HL-60 (cell line): ENCODE measurements at places on chromosomes 7 and 10.

DNA sequence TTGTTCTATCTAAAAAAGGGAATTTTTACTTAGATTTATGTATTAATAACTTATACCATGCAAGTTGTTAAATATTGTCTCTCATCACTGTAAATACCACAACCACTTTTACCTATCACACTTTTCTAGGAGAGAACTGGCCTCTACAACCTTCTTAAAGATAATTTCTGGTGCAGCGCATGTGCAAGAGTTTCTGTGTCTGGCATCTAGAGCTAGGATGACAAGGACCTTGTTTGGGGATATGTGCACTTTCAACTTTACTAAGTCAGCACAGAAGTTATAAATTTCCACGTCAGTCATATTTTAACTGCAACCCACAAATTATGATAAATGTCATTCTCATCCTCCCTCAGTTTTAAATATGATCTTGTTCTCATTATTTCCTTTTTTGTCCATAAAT lies 156.9 kb upstream of the ADCY1 start:
- no peak for DNase-seq

- no peak for DNase-seq
Observed at GRCh38 chr10:70306886-70307520, 23.2 kb upstream of the NPFFR1 start.

GRCh38 chr7:158444501-158445420 lies 142.9 kb downstream of the PTPRN2 start:
- DNase-seq: no peak

DNA sequence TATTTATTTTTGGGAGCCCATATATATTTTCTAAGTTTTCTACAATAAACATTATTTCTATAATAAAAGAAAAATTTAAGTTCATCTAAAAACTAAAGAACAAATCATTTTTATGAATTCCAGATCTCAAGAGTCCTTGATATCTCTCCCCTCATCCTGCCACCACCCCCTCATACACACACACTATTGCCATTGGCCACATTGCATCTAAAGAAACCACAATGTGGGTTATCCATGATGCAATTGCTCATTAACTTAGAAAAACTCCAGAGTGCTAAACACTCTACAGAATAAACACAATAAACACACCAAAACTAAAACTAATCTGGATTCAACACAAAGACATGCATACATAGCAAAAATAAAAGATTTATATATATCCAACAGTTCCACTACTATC lies 37.8 kb downstream of the FAM13C start:
- no peak for DNase-seq

DNA sequence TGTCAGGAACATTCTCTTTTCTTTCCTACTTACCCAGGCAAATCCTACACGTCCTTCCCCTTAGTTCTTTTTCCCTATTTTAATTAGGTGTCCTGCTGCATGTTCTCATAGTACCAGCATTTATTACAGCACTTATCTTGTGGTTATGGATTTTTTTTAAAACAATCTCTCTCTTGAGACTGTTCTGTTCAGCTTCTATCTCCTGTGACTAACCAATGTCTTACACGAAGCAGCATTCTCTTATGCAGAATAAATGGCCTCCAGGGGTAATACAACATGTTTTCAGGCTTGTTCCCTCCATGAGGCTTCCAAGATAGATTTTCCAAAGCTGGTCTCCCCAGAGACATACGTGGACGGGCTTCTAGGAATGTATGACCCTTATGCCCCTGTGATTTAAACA lies 1096.1 kb upstream of the CELF2 start:
- DNase-seq: no peak

DNA sequence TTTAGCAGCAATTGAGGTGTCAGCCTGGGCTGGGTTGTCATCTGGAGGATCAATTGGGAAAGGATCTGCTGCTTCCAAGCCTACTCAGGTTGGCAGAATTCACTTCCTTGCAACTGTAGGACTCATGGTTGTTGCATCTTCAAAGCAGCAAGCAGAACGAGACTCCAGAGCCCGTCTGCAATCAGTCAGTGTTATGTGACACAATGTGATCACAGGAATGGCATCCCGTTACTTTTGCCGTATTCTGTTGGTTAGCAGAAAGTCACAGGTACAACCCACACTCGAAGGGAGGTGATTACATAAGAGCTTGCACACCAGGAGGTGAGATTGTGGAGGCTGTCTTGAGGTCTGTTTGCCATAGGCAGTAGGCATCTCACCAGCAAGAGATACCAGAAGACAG lies 15.4 kb upstream of the LYZL1 start:
- DNase-seq: no peak

GRCh38 chr10:110076559-110077318 lies 69.0 kb downstream of the ADD3 start:
- peak; percentile 99 for DNase-seq

- DNase-seq: no peak
Observed at GRCh38 chr7:126972571-126972970, 280.2 kb downstream of the GRM8 start.

- no peak for DNase-seq
Observed at GRCh38 chr10:71679425-71679824, 40.2 kb downstream of the C10orf105 start.

DNA sequence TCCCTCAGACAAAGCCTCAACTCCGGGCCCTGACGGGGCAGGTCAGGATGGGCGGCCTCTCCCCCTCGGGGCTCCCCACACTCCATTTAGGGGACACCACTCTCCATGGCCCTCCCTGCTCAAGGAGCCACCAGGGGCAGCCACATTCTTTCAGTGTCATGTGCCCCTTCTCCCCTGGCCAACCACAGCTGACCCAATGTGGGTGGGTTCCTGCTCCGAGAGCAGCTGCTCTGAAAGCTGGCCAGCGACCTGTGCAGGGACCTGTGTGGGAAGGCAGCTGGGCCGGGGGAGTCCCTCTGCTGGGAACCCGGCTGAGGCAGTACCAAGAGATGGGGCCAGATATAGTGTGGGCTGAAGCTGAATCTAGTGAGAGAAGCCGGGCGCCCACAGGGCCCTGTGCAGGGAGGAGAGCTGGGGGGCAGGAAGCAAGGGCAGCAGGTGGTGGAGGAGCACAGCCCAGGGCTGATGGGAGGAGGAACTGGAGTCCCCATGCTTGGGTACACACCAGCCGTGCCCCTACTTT lies 40.6 kb upstream of the NPFFR1 start:
- no peak for DNase-seq
